HFFc6 (cell line): ENCODE measurements at places on chromosomes 11 and 22. TPM values are rescaled to one million over a fixed set of nuclear protein-coding genes. Genes with fewer than 3 reads are reported as not detected.

DNA sequence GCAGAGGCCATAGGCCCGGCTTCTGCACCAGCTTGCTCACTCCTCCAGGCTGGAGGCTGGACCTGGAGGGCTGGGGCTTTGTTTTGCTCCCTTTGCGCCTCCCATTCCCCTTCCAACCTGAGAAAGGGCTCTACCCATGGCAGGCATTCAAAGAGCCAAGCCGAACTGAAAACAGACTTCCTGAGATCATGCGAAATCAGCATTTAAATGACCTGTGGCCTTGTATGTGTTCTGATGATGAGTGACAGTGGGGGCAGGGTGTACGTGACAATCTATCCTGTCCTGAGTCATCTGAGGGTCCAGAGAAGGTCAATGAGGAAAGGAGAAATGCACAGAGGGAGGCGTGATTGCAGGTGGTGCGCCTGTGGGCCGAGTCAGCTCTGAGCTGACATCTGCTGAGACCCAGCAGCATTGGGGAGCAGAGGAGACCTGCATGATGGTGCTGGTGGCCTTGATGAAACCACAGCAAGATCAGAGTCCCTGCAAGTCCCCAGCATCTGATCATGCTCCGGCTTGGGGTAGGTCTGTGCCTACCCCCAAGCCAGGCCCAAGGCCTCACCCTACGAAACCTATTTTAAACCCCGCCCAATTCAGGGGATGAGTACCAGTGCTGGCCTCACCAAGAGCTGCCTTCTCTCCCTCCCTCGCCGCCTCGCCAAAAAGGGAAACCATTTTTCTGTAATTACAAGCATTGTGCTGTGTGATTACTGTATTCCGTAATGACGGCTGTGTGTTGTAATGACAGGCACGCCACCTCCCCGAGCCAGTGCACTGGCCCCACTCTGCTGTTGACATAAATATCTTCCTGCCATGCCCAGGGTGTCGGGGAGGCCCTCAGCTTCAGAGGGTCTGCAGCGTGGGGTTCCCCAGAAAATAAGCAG, 95.2 kb upstream of the ANO1 start:
- no peak for DNase-seq
- no peaks in the 10 kb centered on the region for H3K4me1 ChIP-seq
- H3K27me3 ChIP-seq: peaks cover 60% of the 10 kb centered on the region
- H3K36me3 ChIP-seq: no peaks in the 10 kb centered on the region

DNA sequence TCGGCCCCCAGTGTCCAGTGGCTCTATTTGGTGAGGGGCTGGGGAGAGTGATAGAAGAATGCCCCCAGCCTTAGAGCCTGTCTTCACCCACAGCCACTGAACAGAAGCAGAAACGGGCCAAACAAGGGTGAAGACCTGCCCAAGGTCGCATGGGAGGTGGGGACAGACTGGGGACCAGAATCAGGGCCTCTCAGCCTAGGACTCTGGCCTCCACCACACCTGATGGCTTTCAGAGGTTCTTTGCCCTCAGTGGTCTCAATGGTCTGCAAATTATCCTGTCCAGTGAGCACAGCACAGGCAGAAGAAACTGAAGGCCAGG, 4.5 kb upstream of the MYRF start:
- H3K27me3 ChIP-seq: no peaks in the 10 kb centered on the region; the same call in none of the 2 replicates
- no peak for DNase-seq
- no peaks in the 10 kb centered on the region for H3K4me1 ChIP-seq

- peaks cover 19% of the 10 kb centered on the region for H3K36me3 ChIP-seq
- DNase-seq: no peak
- H3K4me3 ChIP-seq: no peak overlapping the region
- H3K4me1 ChIP-seq: peaks cover 83% of the 10 kb centered on the region
Measured at GRCh38 chr11:120385655-120386054, 49.4 kb downstream of the ARHGEF12 start.

DNA sequence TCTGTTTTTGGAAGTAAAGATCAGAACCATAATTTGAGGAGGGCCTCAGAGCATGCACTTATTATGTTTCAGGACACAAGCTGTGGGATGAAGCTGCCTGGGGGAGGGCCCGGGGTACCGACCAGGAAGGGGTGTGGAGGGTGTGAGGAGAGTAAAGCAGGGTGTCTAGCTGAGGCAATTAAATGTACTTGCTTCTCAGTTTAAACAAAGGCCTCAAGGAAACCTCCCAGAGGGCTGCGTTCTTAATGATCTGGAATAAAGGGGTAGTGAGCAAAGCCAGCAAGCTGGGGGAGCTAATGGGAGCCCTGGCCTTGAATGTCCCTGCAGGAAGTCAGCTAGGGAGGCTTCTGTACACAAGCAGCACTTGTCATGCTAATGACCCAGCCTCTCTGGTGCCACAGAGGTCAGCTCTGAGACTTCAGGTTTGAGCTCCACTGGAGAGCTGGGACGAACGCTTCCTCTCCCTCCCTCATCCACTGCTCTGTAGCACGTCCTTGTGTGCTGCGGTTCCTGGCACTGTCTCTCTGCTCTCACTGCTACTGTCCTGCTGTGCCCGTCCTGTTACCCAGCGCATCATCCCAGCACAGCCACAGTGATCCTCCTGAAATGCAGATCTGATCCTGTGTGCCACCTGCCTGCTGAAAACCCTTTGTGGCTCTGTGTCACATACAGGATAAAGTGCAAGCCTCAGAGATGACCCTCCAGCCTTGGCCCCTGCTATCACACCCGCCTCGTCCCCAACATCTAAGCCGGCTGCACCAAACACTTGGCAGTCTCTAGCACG, 159.7 kb downstream of the DBX1 start:
- peaks cover 4% of the 10 kb centered on the region for H3K27me3 ChIP-seq
- H3K4me1 ChIP-seq: peaks cover 17% of the 10 kb centered on the region
- H3K27ac ChIP-seq: peak overlapping the region; percentile 19; the same call in 1 of the 2 replicates
- DNase-seq: no peak
- H3K4me3 ChIP-seq: no peak overlapping the region
- peaks cover 18% of the 10 kb centered on the region; the same call in 1 of the 2 replicates for H3K36me3 ChIP-seq

- peak overlapping the region; percentile 32 for H3K27ac ChIP-seq
- H3K4me1 ChIP-seq: peaks cover 66% of the 10 kb centered on the region
- peak; percentile 44 for DNase-seq
- no peak overlapping the region; the same call in 1 of the 2 replicates for H3K4me3 ChIP-seq
Measured at GRCh38 chr11:112320668-112321067, 60.0 kb upstream of the PLET1 start.

Gene MRGPRF
- total RNA-seq: 46.4 to 66.1 TPM (median 62.8 TPM) in 3 replicates

Gene HEPHL1
- total RNA-seq: not detected in 3 replicates

Gene IL17REL
- not detected in 3 replicates for total RNA-seq

Gene GRAMD1B
- 48.3 to 57.9 TPM (median 53.8 TPM) in 3 replicates for total RNA-seq
